ENCODE measurements at places on chromosomes 13 and 19. TPM values are rescaled to one million over a fixed set of nuclear protein-coding genes. Genes with fewer than 3 reads are reported as not detected.

Gene GPR18
- total RNA-seq = not detected

Gene C19orf25
- total RNA-seq = 41.5 TPM

Gene AP2A1
- total RNA-seq = 110 TPM

Gene ASF1B
- 11.9 TPM for total RNA-seq

Gene LILRA6
- not detected for total RNA-seq

Gene ZNF132
- 12.7 TPM for total RNA-seq

Gene ZNF285
- total RNA-seq = 9.5 TPM

Gene LGALS7B
- 0.73 TPM for total RNA-seq

Gene CRB3
- total RNA-seq = not detected

Gene IL12RB1
- total RNA-seq = 0.33 TPM

Gene ZNF83
- total RNA-seq = 50.6 TPM

Gene CEACAM3
- not detected for total RNA-seq

Gene CYP2A6
- not detected for total RNA-seq

Gene MAST1
- total RNA-seq = 3.3 TPM

Gene AMER2
- not detected for total RNA-seq
